ENCODE measurements at places on chromosomes 11 and 22. TPM values are rescaled to one million over a fixed set of nuclear protein-coding genes. Genes with fewer than 3 reads are reported as not detected.

OVOL1 gene
- not detected for total RNA-seq

CTSW gene
- total RNA-seq = not detected

- no peak for DNase-seq
Observed at GRCh38 chr11:46673713-46674462, 26.5 kb downstream of the ARHGAP1 start.

- DNase-seq = no peak
Observed at GRCh38 chr11:122271745-122272144, 155.7 kb upstream of the BLID start.

DNA sequence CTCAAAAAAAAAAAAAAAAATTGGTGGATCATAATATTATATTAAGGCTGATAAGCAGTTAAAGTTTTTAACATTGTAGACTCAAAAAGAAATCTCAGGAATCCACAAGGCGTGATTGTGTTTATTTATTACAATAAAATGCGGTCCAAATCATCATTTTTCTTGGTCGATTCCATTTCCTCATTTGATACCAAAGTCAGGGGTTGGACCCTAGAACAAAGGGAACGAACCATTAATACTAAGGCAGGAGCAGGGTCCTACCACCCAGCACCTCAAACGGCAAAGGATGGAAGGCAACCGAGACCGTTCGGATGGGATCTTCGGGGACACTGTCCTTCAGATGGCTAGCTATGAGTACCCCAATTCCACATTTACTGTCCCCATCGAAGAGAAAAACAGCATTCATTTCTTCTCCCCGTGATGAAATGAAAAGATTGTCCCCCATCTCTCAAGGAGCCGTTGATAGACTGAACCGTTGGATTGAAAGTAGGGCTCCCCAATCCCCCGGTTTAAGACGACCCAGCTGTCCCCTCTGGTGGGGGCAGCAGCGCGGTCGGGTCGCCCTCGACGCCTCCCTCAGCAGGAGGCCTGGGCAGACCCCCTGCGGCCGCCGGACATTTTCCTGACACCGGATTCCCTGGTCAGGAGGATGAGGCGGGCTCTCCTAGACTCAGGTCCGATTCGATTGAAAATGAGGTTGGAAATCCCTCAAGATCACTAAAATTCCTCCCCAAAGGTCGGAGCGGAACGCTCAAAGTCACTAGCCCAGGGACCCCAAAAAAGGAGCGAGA is 607 bp downstream of the DMC1 start:
- no peak for DNase-seq

DNA sequence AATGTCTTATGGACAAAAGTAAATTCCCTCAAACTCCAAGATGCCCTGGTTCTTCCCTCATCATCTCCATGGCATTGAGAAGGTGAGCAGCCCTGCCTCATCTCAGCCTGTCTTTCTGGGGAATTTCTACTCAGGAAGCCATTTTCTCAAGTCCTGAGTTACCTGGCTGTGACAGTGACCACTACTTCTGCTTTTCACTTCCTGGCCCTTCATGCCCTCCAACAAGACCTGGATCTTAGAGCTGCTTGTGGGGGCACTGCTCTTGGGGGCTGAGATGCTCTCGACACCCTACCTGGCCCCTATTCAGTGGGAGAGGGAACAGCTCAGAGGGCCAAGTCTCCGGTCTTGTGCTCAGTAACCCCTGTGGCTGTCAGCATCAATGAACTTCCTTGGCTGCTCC is 5.5 kb upstream of the IGSF22 start:
- DNase-seq = no peak

GRCh38 chr11:128618603-128619002 is 31.2 kb upstream of the ETS1 start:
- DNase-seq = no peak

DNA sequence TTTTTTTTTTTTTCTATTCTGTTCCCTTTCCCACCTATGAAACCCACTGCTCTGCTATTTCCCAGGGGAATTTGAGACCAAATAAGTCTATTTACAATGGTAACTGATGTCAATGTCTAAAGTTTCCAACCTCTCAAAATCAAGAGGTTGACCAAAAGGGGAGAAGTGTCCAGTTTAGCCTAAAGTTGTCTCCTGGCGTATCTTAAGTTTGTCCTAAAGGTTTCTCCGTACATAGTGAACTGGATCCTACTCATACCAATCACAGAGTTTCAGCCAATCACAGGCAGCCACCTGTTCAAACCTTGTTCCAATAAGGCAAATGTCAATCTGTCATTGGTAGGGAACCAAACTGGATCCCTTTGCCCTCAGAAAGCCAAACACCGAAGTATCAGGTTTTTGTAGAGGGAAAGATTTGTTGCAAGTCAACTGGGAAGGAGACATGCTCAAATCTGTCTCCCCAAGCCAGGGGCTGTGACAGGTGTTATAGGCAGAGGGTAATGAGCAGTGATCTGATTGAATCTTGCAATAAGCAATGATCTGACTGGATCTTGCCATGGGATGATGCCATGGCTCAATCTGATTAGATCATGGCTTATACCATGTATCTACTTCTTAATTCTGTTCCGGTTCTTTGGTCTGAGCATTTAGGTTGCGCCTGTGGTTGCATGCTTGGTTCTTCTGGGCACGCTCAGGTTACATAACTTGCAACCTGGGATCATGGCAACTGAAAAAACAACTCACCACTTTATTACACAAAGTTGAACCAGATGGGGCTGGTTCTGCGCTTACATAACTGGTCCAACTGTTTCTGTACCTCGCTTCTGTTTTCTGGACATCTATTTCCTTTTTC is 1.1 kb upstream of the VPS37C start:
- DNase-seq = peak; percentile 52

- DNase-seq = peak; percentile 30
Observed at GRCh38 chr11:81497202-81497804, 1236.4 kb downstream of the FAM181B start.

- no peak for DNase-seq
Observed at GRCh38 chr11:7534042-7534378, 20.2 kb downstream of the PPFIBP2 start.

Data from dermis blood vessel endothelial cell (primary cell).